Memory B cell (primary cell): ENCODE measurements at places on chromosomes 6 and 20.

- DNase-seq: no peak
Observed at GRCh38 chr20:10527781-10528180, 92.7 kb downstream of the SLX4IP start.

GRCh38 chr20:14790771-14791620 is 453.6 kb upstream of the FLRT3 start:
- no peak for DNase-seq

- DNase-seq: no peak
Observed at GRCh38 chr20:10735195-10735949, 61.6 kb upstream of the JAG1 start.

- peak; percentile 65 for DNase-seq
Observed at GRCh38 chr6:129671442-129672340, 38.3 kb downstream of the ARHGAP18 start.

GRCh38 chr6:9482030-9482738 is 932.7 kb downstream of the TFAP2A start:
- no peak for DNase-seq

GRCh38 chr20:15022921-15023320 is 685.5 kb upstream of the FLRT3 start:
- no peak for DNase-seq

DNA sequence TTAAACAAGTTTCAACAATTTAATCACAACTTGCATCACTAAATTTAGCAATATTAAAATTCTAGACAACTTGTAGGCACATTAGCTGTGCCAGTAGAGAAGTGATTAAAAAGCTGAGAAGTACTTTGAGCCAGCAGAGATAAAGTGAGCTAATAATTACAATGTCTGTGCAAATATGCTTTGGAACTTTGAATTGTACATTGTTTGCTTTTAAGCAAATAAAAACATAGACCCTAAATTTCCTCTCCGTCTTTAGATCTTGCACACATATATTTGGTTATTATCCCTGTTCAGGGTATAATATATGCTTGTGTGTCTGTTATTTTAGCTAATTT is 44.2 kb upstream of the DEFB112 start:
- no peak for DNase-seq

DNA sequence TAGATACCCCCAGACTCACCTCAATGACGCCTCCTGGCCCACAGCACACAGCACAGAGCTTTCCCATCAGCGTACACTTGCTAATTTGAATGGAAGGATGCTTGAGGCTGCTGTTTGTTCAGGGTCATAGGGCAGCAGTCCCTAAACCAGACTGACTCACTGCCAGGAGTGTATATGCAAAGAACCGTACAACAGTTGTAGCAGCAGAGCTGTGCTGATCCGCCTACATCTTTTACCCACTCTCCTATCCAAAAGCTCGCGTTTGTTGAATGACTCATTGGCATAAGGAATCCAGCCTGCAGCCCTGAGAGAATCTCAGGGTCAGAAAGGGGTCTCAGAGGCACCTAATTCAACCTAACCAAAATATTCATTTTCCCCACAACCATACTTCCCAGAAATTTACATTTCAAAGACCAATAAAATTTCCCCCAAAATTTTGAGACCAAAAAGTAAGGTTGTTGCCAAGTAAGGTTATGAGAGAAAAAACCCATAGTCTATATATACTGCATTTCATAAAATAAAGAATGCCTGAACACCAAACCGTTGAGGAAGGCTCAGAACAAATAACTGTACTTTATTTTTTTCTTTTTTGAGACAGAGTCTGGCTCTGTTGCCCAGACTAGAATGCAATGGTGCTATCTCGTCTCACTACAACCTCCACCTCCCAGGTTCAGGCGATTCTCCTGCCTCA is 35.3 kb upstream of the CCND3 start:
- no peak for DNase-seq

GRCh38 chr20:48818481-48818987 is 9.3 kb downstream of the PREX1 start:
- peak; percentile 25 for DNase-seq

DNA sequence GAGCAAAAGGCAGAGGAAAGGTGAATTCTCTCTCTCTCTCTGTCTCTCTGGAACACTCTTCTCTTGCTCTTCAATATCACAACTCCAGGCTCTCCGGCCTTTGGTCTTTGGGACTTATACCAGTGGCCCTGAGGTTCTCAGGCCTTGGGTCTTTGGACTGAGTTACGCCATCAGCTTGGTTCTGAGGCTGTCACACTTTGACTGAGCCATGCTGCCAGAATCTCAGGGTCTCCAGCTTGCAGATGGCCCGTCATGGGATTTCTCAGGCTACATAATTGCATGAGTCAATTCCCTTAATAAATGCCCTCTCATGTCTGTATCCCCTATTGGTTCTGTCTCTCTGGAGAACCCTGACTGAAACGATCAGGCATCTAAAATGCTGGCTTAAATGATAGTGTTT is 12.9 kb downstream of the BTN2A1 start:
- no peak for DNase-seq

DNA sequence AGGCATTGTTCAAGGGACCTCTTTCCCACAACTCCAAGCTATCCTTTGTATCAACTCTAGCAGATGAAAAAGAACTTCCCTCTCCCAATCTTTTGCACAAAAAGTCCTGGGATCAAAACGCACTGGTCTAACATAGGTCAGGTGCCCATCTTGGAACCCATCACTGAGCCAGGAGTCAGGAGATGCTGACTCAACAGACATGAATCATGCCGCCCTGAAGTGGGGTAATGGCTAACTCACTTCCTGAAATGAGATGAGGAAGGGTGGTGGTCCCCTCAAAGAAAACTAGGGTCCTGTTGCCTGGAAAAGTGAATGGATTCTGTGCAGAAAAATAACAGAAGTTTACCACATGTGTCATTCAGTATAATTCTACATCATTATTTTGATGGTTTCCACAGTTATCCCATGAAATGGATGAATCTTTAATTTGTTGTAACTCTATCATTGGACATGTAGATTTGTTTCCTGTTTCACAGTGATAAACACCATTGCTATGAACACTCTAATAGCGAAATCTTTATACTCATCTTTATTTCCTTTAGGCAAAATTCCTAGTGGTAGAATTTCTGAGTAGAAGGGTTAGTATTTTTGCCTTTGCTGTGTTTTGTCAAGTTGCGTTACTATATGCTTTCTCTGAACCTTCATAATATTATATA is 151.3 kb downstream of the SLC16A10 start:
- no peak for DNase-seq

GRCh38 chr6:145749632-145750031 is 14.3 kb upstream of the EPM2A start:
- DNase-seq: no peak

- DNase-seq: no peak
Observed at GRCh38 chr6:128098000-128098581, 197.2 kb upstream of the THEMIS start.

DNA sequence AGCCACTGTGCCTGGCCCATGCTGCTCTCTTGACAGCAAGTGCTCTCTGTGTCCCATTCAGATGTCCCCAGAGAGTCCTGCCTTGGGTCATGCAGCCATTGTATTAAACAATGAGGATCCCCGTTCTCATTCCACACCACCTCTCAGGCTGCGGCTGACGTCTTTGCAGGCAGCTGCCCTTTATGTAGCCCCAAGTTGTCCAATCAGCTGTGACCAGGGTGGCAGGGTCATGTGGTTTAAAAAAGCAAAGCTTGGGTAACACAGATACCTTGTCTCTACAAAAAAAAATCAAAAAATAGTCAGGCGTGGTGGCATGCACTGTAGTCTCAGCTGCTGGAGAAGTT is 13.2 kb downstream of the GCNT2 start:
- DNase-seq: peak; percentile 42

- no peak for DNase-seq
Observed at GRCh38 chr6:3364391-3364790, 92.5 kb downstream of the SLC22A23 start.

GRCh38 chr6:56744528-56744927 is 101.8 kb upstream of the DST start:
- DNase-seq: no peak

GRCh38 chr20:23564927-23565326 is 3.4 kb downstream of the CST9L start:
- DNase-seq: no peak

- DNase-seq: no peak
Observed at GRCh38 chr6:21220271-21220987, 373.1 kb upstream of the SOX4 start.

DNA sequence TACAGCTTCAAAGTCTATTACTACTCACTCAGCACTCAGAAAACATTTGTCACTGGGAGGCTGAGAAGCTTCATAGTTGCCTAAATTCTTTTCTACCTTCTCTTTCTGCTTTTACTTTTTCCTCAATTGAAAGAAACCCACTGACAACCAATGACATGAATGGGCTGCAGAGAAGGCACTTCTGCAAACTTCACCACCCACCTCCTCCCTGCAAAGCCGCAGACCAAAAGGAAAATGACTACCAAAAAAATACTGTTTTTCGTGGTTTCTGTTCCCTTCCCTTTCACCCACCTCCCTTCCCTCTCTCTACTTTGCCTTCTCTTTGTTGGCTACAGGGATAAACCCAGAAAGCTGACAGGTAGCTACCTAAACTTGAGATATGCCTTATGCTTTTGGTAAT is 3.2 kb downstream of the GNAS-AS1 start:
- DNase-seq: no peak

DNA sequence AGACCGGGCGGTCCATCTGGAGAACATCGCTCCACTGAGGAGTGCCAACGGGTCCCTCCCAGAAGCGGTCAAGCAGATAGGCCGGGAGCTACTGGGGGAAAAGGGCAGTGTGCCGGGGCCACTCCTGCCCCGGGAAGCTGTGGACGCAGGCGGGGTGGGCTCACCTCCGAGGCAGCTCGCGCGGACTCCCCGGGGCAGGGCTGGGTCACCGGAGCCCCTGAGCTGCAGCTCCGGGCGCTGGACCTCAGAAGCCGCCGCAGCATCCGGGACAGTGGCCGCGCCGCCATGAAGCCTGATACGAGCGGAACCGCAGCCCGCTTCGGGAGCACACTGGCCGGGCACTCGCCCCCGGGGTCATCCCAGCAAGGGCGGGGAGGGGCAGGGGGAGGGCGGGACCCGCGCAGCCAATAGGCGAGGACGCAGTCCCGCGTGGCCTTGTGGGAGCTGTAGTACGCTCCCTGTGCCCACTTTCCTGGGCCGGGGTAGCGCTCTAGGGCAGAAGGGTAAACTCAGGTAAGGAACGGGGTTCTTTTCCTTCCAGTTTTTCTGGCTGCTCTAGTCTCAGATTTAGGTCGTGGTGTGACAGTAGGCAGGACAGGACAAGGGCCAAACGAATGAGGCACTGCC is at the start of gene MOCS1:
MOCS1 (minus strand) TSS at position 332 of the 627 bp plus-strand sequence; CDS start at position 287, 45 bp downstream.
- no peak for DNase-seq

- no peak for DNase-seq
Observed at GRCh38 chr6:106529438-106529837, 99.9 kb downstream of the RTN4IP1 start.

DNA sequence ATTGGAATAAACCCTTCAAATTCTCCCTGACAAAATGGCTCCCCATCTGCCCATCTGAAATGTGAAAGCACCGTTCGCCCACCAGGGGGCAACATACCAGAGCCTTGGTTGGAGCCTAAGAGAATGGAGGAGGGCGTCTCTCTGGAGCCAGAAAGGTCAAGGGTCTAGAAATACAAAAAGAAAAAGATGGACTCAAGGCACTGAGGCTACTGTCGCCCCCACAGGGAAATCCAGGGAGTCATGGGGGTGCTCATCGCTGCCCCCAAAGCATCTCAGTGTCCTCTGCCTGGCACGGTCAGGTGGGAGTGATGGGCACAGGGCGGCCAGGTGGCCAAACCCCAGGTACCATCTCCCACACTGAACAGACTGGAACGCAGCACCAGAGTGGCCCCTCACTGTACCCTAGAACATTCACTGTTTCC is 136.3 kb downstream of the ZMYND8 start:
- DNase-seq: peak; percentile 48

- peak; percentile 23 for DNase-seq
Observed at GRCh38 chr6:34638834-34639736, 57.5 kb downstream of the ILRUN start.

DNA sequence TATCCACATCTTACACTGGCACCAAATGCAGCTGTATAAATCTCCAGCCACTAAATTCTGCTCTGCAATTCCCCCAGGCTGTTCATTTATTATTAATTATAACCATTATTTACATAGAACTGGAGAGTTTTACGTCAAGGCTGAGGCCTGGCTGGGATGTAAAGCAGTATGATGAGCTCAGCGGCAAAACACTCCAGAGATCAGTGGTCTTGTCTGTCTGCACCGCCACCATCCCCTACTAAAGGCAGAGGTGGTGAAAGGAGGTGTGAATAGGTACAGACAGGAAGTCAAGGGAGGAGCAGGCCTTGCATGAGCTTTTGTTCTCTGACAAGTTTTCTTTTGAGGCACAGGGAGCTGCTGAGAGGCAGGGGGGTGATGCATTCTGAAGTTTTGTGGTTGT is 159.9 kb upstream of the PCSK2 start:
- no peak for DNase-seq

DNA sequence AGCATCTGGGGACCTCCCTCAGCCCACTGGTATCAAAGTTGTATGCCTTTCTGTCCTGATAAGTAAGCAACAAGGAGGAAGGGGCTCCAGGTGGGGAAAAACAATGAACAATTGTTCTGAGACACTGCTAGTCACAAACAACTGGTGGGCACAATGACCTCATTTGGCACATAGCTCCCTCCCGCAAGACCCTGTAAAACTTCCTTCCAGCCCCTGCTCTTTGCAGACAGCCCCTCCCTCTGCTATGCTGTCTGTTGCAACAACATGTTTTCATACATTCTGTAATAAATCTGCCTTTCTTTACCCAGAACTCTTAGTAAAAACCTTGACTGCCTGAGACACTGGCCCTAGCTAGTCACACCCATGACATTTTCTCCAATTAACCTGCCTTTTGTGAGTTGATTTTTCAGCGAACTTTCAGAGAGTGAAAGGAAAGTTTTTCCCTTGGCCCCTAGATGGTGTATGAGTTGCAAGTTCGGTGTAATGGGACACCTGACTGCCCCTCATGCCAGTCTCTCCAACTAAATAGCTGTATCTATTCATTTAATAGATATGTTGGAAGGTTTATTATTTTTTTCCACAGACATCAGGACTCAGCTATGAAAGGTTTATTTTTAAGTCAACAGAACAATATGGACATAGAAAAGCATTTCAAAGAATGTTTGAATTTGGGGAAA is 142.3 kb upstream of the SLC22A16 start:
- DNase-seq: no peak

DNA sequence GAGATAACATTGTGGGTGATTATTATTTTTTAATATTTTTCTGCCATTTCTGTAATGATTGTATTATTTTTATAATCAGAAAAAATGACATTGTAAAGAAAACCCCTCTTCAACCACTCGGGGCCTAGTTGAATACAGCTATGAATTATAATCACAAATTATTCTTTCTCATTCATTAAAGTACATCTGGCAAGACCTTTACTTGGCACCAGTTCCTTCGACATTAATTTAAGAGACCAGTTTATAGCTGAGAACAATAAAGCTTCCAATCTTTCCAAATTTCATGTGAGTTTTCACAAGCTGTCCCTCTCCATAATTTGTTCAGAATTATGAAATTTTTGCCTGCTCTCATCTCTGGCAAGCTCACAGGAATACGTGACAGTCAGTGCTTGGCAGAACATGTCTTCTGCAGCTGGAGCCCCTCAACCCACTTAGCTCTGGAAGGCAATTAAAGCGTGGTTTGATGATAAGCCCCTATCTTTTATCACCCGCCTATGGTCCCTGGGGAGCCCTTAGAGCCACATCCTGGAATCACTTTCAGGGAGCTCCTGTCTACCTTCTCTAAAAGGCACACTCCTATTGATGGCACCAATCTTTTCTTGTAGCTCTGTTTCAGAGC is 237.2 kb upstream of the PRND start:
- no peak for DNase-seq

GRCh38 chr6:36581716-36582115 is 12.4 kb upstream of the SRSF3 start:
- DNase-seq: no peak
